ENCODE measurements at places on chromosomes 16 and 17. TPM values are rescaled to one million over a fixed set of nuclear protein-coding genes. Genes with fewer than 3 reads are reported as not detected.
A peak's percentile ranks its signal among the peaks of the same experiment; 100 is the strongest.

The KCNJ18 gene
- polyA plus RNA-seq: 1.0 TPM

The NPIPB13 gene
- 4.7 TPM for polyA plus RNA-seq

The WDR45B gene
- 142 TPM for polyA plus RNA-seq

The CCDC47 gene
- polyA plus RNA-seq: 52.4 TPM

The SLC9A5 gene
- 4.8 TPM for polyA plus RNA-seq

DNA sequence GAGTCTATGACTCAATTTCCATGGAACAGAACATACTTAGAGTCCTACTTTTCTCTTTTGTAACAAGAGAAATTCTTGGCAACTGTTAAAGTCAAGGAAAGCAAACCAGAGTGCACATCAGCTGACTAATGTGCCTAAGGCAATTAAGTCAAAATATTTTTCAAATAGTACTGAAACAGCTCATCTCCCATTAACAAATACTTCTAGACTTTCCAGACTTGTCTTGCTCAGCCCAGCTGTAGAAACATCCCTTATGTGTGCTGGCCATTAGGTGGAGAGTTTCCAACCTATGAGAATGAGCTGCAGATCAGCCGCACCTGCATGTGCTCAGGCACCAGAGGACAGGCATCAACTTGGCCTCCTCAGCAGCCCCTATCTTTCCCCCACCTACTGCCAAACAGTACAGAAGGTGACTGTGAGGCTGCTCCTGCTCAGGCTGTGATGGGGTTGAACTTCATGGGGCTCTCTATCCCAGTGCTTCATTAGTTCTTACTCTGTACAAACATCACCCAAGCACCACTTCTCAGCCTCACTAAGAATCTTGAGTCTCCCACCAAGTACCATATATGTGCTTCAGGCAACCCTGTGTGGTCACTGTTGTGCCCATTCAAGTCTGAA is 32.2 kb downstream of the TEX2 start:
- DNase-seq: peak; percentile 22

DNA sequence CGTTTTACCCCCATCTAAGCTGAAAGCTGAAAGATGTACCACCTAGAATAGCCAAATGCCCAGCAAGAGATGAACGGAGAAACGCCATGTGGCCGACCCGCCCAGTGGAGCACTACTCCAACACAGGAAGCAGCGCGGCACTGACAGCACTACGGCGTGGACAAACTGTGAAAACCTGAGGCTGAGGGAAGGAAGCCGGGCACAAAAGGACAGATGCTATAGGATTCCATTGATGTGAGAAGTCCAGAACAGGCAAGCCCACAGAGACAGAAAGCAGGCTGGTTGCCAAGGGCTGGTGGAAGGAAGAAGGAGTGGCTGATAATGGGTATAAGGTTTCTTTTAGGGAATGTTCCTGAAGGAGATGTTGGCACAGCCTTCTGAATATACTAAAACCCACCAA is 29.4 kb upstream of the SLC38A8 start:
- DNase-seq: no peak

GRCh38 chr16:20968765-20969164 is 68.2 kb downstream of the LYRM1 start:
- DNase-seq: no peak

DNA sequence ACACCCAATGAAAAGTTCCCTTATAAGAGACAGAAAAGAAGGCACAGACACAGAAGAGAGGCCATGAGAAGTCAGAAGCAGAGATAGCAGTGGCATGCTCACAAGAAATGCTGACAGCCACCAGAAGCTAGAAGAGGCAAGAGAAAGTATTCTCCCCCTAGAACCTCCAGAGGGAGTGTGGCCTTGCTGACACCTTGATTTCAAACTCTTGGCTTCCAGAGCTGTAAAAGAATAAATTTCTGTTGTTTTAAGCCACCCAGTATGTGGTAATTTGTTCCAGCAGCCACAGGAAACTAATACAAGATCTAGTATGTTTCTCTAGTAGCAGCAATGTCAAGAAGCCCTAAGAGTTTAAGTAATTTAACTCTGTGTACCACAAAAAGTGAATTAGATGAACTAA is 87.2 kb upstream of the NOG start:
- no peak for DNase-seq

DNA sequence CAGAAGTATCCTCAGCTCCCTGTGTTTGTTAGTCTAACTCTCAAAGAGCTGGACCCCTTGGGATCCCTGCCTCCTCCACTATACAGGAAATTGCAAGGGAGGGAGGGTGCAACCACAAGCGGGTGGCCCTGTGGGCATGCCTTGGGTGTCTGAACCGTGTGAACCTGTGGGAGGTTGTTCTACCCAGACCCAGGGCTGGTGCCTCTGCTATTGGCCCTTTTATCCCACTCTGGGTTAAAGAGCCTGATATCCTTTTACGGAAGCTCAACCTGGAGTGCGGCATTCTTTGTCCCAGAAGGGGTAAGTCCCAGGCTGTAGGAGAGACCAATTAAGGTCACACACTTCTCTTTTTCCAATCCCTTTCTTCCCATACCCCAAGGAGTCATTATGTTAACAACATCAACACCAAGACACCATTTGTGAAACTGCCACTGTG is 53.4 kb downstream of the ARSG start:
- DNase-seq: no peak

DNA sequence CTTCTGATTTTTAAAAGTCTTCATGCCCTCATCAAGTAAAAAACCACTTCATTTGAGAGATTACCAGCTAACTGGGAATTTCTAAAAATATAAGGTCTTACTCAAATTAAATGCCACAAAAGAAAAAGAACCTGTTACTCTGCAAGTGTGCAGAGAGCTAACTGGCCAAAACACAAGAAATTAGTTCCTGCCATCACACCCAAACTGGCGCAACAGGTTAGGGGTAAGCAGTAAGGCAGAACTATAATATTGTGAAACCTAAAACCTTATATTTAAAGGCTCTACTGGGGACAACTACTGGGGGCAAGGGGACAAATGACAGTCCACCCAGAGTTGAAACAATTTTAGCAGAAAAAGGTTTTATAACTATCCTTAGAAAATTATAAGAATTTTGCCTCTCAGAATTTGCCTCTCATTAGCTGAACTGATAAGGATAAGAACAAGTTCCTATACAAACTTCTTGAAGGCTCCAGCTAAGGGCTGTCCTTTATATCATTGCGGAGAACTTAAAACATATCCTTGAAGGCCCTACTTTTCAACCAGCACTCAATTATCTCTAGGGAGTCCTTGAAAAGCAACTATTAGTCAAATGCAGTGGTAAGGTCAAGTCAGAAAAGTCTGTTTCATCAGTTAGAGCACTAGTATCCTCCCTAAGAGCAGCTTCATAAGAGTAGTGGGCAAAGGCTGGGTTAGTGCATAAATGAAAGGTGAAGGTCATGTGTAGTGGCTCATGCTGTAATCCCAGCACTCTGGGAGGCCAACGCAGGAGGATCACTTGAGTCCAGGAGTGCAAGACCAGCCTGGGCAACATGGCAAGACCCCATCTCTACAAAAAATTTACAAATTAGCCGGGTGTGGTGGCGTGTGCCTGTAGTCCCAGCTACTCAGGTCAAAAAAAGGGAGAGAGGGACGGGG is 31.5 kb downstream of the SMURF2 start:
- no peak for DNase-seq

DNA sequence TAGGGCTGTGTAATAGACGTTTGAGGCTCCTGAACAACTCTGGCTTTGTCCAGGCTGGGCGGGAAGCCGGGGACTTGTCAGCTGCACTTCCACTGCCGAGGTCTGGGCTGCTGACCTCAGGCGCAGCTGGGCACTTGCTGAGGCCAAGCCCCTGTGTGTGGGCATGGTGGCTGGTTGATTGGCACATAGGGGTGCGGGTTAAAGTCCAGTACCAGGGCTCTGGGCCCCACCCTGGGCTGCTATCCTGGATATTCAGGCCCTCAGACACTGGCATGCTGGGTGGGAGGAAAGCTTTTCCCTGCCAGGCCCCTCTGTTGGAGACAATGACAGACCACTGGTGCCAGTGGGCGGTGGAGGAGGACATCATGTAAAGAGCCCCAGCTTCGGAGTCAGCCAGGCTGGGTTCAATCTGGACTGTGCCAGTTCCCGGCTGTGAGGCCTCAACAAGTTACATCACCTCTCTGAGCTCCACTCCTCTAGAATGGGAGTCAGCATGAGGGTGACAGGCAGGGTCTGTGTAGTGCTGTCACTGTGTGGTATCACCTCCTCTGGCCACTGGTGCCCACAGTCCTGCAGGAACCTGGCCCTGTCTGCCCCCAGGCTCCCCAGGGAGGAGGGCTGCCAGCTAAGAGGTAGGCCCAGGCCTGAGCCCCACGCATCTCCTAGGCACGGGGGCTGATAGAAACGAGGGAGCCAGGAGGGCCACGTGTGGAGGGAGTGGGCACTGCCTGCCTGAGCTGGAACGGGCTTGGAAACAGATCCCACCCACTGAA is 42.5 kb downstream of the PSME3IP1 start:
- DNase-seq: no peak

DNA sequence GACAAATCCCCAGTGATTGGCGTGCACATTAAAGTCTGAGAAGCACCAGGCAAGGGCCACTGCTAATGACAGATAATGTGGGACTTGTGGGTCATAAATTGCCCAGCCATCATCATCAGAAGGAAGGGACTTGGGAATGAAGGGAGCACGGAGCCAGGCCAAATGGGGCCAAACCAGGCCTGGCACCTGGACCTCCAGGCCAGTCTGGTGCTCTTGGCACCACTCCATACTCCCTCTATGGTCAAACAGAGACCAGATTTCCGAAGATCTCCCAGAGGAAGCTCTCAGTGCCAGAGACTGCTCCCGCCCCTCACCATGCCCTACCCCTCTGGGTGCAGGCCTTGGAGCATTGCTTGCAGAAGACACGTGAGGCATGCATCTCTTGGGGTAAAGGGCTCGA is 142.2 kb downstream of the CCDC182 start:
- DNase-seq: no peak

DNA sequence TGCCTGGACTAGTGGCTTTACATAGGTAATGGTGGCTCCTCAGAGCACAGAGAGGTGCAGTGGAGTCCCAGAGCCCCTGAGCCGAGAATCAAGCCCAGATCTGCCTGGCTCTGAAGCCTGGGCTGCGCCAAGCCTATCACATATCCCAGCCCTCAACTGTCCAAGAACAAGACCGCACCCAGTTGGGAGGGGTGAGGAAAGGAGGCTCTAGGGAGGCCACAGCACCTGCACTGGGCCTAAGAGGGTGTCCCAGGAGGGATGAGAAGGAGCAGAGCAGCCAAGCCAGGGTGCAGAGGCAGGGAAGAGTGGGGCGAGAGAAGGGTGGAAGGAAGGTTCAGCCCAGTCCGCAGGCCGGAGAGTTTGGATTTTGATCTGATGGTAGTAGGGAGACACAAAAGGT is 941 bp upstream of the RNF112 start:
- no peak for DNase-seq

DNA sequence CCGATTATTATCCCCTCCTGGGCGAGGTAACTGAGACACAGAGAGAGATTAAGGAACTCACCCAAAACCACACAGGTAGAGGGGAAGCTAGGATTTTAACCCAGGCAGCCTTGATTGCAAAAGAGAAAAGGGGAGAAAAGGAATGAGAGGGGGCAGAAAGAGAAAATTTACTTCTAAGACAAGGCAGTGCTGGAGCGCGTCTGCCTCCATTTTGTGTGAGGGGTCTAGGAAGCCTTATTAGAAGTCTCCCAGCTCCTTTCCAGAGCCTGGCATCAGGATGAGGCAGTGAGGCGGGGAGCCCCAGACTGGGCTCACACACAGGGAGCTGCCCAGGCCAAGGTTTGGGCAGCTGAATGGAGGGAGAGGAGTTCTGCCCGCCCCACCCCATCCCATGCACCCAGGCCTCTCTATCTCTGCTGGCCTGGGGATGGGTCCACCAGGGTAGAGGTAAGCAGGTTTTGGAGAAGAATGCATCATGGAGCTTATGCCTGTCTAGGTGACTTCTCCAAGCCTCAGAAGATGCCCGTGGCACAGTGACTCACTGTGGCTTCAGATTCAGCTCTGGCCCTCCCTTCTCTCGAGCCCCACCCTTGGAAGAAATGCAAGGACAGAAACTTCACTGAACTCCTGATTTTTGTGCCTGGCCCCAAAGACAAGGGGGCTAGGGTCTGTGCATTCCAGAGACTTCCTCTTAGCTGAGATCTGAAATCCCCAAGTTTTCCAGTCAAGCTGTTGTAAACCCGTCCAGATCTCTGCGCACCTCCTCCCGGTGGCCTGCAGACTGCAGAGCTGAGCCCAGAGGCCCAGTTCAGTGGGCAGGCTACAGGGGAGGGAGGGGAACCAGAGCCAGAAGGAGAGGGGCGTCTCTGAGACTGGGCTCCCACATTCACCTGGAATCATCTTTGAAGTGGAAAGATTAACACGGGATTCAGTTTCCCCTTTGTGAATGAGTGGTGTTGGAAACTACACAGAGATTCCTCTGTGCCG is 95.1 kb upstream of the CDH5 start:
- DNase-seq: no peak

- DNase-seq: no peak
These were observed 1629.5 kb upstream of the GOT2 start for GRCh38 chr16:60363566-60363965.

All from testis (tissue), 5 donors.